ENCODE measurements at places on chromosomes 5 and 9.

DNA sequence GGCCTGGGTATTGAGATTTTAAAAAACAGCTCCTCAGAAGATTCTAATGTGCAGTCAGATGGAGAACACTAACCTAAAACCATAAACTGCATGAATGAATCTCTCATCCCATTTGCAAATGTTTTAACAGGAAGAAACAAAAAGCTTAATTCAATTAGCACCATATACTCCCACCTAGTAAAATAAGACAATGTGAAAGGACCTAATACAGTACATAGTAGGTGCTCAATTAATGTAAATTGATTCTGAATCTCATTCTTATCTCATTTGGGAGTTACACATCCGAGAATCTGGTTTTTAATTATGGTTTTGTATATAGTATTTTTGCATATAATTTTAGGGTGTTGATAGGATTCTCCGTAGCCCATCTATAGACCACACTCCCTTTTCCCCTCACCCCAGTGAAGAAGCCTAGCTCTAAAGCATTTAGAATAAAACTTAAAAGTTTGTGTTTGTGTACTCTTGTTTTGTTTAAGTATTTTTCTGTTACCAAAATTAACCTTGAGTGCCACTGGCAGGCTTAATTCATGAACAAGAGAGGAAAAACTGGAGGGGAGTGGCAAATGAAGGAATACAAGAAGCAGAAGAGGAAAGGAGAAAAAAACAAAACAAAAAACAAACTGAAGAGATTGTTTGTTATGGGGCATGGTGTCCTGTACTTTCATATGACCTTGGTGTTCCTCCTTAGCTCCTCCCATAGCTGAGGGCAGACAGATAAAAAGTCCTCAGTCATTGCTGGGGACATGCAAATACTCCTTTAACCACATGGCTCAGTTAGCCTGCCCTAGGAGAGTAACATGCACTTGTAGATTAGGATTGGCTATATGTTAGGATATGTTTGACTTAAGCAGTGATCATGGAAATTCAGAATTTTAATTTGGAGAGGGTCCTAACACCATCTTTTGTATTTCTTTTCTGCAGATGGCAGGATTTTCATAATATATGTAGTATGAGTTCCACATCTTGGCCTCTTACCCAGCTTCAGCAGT is 1.2 kb downstream of the RNF14 start:
- DNase-seq: peak; percentile 77

GRCh38 chr5:176692839-176693476 is 45.7 kb downstream of the TSPAN17 start:
- DNase-seq: no peak

DNA sequence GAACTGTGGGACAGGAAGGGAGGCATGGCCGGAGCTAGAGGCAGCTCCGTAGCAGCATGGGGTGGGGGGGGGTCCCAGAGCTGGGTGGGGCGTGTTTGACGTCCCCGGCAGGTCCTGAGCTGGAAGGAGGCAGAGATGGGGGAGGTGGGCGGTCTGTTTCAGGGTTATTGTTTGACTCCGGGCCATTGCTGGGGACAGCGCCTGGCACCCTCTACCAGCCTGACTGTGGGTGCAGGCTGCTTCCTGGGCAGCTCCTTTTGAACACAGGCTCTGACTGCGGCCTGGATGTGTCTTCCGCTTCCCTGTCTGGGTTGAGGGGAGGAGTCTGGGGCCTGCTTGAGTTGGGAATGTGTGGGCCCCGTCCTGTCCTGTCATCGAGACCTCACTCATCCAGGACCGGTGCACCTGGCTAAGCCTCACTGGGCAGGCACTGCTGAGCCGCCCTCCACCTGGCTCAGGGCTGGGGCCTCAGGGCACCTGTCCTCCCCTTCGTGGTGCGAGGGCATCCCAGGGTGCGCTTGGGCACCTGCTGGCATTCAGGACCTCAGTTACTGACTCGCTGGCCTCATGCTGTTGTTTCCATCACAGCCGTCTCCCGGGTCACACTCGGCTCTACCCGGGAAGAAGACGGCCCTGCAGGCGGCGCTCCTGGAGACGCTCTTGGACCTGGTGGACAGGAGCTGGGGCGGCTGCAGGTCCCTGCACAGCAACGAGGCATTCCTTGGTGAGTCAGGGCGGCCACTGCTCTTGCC is 26.5 kb downstream of the CEP72 start:
- DNase-seq: no peak

DNA sequence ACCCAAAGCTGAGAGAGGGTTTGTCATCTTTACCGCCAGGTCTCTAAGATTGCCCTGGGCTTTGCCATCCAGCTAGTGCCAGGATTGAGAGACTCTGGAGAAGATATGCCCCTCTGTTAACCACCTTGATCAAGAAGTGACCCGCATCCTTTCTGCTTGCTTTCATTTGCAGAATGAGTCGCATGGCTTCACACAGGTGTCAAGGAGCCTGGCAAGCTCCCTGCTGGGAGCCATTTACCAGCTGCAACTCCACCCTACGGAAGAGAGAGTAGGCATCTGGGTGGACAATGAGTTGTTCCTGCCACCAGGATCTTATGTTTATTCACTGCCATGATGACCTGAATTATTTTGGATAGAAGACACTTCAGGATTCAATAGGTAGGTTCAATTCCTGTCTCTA is 43.0 kb downstream of the HSD17B3 start:
- DNase-seq: no peak

DNA sequence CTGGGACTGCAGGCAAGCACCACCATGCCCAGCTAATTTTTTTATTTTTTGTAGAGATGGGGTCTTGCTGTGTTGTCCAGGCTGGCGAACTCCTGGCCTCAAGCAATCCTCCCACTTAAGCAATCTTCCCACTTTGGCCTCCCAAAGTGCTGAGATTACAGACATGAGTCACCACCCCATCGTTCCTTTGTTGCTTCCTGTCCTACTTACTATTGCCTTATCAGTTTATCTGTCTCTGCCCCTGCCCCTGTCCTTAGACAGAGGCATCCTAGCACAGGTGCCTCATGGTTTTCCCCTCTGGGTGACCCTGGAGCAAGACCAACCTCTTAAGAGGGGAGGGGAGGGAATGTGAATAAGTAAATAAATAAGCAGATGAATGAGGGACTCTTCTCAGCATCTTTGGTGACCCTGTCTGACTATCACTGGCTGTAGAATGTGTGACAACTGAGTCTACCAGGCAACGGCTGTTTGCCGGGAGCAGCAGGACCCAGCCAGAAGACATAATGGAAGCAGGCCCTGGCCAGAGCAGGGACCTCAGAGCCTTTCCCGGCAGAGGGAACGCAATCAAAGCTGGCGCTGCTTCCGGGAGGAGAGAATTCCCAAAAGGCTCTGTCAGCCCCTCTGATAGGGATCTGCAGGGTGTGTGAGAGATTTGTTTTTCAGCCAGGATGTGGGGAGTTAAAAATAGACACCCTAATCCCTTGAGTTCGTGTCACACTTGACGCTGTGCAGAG is 43.8 kb upstream of the DAB2IP start:
- peak; percentile 40 for DNase-seq

- DNase-seq: no peak
Observed at GRCh38 chr5:2185646-2186471, 303.1 kb upstream of the IRX4 start.

GRCh38 chr9:116123171-116123570 is 30.4 kb upstream of the PAPPA start:
- DNase-seq: no peak

DNA sequence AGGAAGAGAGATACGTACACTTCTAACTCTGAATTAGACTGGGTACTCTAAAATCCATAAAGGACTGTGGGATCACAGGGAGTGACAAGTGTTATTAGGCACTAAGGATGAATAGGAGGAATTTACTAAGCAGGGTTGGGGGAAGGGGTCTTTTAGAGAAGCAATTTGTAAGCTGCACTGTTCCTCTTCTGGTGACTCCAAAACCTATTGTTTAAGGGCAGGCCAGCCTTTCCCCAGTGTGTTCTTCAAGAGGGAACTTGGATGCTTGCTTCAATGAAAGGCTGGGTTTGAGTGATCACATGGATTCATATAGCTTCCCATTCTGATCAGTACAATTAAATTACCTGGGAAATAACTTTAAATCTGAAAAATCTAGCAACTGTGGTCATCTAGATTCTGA is 71.8 kb downstream of the STX17 start:
- no peak for DNase-seq

DNA sequence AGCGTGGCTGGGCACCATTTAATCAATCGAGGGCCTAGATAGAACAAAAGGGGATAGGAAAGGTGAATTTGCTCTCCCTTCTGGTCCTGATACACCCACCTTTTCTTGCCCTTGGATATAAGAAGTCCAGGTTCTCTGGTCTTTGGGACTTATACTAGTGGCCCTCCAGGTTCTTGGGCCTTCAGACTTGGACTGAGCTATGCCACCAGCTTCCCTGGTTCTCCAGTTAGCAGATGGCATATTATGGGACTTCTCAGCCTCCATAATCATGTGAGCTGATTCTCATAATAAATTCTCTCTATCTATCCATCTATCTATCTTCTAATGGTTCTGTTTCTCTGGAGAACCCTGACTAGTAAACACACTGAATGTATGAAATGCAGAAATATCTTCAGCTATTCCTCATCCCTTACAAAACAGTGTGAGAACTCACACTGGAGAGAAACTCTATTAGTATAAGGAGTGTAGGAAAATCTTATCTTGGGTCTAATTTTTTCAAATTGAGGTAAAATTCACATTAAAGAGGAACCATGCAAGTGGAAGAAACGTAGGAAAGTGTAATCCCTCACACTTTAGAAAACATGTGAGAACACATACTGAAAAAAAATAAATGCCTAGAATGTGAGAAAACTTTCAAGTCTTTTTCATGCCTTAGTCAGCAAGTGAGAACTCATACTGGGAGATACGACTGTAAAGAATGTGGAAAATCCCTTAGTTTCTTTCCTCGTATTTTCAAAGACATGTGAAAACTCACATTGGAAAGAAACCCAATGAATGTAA is 15.5 kb downstream of the PCDHB15 start:
- DNase-seq: no peak

DNA sequence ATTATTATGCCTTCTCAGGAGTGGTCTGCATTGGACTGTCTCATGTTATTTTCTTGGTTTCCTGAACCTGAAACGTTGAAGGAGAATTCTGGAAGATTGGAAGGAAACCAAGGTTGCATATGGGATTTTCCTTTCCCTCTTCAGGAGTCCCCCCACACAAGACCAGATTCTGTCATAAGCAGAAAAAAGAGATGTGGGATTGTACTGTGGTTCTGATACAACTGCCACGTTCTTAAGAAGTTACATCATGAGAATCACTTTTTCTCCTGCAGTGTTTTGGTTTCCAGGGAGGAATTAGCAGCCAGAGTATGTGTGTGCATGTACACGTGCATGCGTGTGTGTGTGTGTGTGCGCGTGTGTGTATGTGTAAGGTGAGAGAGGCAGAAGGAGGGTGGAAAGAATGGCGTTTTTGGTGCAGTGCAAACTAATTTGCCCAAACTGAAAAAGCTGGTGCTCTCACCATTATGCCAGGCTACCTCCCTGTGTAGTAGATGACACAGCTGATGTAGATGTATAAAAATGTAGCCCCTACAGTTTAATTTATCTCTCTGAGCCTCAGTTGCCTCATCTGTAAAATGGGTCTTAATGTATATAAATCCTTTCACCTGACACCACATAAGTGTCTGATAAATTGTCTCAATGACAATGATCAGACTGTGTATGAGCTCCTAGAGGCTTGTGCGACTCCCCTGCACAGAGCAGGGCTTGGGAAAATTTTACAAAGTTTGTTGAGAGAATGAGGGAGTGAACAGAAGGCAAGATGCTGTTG is 38.6 kb downstream of the RALGPS1 start:
- DNase-seq: no peak

DNA sequence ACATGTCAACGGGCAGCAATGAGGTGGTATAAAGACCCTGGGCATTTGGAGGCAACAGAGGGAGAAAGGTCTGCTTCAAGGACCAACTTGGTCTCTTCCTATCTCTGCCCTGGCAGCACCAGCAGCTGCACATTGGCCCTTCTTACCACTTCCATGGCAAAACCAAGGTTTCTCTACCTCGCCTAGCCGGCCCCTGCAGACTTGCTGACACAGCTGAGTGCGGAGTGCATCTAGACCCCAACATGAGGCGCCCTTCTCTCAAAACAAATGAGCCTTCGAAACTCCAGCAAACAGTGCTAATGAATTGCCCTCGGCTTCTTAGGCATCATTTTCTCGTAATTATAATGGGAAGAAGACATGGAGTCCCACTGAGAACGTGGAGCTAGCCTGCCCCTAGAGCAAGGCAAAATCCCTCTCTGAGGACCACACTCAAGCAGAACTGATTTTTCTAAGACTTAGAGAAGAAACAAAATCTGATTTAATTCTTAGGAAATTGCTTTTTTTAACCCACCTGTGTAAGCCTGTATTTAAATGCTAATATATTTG is 42.1 kb downstream of the KCNMB1 start:
- no peak for DNase-seq

Measured in inflammatory macrophage (primary cell).